GM23248 (cell line): ENCODE measurements at places on chromosomes 5 and 9.
A peak's percentile ranks its signal among the peaks of the same experiment; 100 is the strongest.

DNA sequence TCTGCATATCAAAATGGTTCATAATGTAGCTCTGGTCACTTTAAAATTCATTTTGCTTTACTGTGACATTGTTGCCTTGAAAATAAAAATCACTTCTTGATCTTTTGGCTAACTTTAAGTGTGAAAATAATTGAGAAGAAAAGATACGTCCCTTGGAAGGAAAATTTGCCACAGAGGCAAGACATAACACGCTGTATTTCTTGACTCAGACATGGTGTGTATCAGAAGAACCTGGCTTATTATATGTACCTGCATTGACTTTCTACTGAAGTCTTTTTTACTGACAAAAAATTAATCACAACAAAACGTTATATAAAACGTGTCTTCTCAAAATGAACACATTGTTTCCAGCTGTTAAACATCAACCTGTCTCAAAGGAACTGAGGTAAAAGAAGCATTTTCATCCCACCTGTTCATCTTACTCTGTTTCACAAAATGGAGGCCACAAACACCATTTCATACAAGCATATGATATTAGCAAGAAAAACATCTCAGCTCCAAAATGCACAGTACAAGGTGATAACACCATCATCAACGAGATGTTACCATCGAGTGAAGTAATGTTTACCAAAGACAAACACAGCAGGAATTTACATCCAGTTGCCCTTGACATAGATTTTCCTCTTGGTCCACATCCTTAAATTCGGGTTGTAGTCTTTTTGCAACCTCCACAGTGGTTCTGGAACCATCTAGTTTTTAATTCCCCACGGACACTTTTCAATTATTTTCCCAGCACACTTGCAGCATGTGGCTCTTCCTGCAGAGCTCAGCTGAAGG, 179.9 kb downstream of the GLIS3 start:
- DNase-seq = no peak

DNA sequence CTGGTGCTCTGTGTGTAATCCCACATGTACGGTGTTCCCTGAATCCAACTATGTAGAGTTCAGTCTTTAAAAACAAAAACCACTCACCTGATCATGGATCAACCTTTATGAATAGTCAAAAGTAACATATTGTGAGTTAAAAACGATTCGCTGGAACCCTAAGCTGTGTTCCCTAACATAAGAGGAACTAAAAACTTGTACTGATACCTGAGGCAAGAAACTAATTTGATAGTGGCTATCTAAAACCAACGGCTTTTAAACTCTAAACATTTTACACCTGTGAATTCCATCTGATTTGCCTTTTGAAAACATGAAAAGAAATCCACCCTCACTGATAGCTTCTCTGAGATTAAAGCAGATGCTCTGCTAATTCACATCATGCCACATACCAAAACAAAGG, 101.5 kb downstream of the DEPDC1B start:
- DNase-seq = no peak

DNA sequence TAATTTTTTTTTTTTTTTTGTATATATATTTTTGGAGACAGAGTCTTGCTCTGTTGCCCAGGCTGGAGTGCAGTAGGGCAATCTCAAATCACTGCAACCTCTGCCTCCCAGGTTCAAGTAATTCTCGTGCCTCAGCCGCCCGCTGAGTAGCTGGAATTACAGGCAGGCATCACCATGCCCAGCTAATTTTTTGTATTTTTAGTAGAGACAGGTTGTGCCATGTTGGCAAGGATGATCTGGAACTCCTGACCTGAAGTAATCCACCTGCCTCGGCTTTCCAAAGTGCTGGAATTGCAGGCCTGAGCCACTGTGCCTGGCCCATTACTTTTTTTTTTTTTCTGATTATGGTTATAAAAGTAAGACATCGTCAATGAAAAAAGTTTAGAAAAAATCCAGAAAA, 84.0 kb upstream of the LMNB1 start:
- no peak for DNase-seq

DNA sequence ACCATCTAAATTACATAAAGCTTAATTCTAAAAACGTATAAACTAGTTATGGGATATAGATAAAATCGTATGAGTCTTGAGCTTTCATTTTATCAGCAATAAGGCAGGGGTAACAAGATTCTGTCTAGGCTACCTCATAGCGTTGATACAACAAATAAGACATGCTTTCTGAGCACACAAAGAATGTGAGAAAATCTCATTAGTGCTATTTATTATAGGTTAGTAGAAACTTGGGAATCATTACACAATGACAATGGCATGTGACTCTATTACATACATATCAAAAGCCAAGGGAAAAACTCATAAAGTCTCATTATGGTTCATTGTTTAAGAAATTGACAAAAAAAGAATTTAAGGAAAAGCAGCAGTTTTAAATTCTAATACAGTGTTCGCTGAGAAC, 448.6 kb downstream of the PLK2 start:
- no peak for DNase-seq

GRCh38 chr5:108661590-108662219, 86.0 kb upstream of the FER start:
- peak; percentile 24 for DNase-seq

- no peak for DNase-seq
Observed at GRCh38 chr9:95896580-95896979, 21.1 kb downstream of the ERCC6L2 start.

- DNase-seq = no peak
Observed at GRCh38 chr9:37035648-37036370, 1.7 kb upstream of the PAX5 start.

DNA sequence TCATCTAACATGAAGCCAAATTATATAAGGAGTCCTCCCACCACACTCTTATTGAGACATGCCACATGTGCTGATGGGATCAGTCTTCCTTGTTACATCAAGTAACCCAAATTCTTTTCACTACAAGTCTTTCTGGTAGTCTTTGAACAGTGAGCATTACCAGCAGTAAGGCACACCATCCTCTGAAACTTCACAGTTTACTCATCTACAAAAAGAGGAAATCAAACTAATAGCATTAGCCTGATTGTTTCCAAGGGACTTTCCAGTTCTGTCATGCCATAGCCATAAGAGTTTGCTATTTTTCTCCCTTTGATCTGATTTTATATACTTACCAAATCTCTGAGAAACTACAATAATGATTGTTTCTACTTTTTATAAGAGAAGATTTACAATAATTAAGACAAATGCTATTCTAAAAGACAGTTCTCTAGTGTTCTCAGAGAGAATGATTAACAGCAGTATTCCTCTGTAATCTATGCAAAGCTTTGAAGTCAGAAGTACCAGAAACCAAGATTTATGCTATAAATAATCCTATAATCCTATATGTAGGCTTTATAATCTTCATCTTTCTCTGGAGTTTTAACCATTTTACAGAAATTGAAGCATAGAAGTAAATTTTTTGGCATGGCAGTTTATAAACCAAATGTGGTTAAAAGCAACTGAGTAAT, 166.2 kb upstream of the ACO1 start:
- DNase-seq = no peak

DNA sequence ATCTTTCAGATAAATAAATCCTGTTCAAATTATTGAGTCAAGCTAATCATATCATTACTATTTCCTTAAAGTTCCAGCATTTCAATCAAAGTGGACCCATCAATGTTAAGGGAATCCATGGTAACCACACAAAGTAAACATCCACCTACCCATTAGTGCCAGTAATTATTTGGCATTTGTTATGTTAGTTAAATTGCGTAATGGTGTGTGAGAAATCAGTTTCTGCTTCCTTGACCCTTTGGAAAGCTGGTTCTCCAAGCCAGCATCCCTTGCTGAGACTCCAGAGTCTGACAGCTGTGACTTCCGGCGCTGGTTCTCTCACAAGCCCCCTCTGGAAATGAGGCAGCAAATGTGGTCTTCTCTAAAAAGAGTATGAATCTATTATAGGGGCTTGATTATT, 308.6 kb upstream of the EFNA5 start:
- peak; percentile 24 for DNase-seq

DNA sequence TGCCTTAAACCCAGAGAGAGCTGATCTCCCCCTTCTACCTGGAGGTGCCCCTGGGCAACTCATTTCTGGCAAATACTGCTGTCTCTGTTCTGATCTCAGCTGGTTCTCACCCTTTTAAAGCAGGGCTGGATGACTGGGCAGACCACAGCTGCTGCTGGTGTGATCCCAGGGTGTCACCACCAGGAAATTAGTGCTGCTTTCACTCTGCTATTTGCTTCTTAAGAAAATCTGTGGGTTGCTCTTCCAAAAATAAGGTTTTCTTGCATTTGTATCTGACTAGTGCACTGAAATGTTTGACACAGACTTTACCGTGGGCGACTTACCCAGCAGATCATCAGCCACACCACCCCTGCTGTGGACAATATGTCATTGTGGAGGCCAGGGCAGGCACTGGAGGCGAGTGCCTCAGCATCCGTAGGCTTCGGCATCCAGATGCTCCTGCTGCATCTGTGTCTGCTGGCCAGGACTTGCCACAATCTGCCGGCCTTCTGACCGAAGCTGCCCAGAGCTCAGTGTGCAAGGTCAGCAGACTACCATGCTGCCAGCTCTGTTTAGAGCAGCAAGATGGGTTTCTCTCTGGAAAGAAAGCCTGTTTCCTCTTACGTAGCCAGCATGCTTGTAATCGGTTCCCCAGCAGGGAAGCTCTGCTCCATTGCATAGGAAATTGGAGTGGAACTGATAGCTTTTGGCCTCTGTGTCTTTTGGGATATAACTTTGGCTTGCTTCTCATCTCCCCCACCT, 13.6 kb downstream of the ARHGAP26 start:
- DNase-seq = peak; percentile 70
